ENCODE measurements at places on chromosomes 16 and 17.

GRCh38 chr16:396605-397004 lies 394 bp upstream of the NME4 start:
- DNase-seq, result no peak

DNA sequence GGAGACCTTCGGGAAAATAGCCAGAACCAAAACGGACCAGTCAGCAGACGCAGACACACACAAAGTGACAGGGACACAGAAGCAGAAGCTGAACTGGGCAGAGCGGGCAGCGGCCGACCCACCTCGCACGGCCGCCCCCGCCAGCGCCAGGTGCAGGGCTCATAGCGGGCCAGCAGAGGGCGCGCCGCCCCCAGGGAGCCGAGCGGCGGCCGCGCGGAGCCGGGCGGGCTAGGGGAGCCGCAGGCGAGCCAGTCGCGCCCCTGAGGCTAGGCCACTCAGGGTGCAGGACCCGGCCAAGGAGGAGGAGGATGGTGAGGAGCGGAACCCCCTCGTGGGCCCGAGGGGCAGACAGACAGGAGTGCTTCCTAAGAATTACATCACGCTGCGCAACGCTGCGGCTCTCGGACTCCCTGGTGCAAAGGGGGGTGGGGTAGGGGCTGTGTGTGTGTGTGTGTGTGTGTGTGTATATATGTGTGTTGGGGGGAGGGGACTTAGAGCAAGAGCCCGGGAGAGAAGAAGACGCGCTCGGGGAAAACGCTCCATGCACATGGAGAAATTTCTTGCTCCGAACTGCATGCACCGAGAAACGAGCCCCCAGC lies 913 bp upstream of the NOG start:
- DNase-seq, result peak; percentile 28

- no peak for DNase-seq
These were observed at the start of gene FLOT2 for GRCh38 chr17:28896884-28897768. Gene FLOT2, minus strand, starts transcription at chr17:28897733. Its CDS starts 159 bp downstream, at chr17:28897574.

- DNase-seq, result no peak
These were observed 137.7 kb downstream of the KATNIP start for GRCh38 chr16:27687605-27688004.

GRCh38 chr17:81031566-81032550 lies 3.1 kb upstream of the BAIAP2 start:
- no peak for DNase-seq

DNA sequence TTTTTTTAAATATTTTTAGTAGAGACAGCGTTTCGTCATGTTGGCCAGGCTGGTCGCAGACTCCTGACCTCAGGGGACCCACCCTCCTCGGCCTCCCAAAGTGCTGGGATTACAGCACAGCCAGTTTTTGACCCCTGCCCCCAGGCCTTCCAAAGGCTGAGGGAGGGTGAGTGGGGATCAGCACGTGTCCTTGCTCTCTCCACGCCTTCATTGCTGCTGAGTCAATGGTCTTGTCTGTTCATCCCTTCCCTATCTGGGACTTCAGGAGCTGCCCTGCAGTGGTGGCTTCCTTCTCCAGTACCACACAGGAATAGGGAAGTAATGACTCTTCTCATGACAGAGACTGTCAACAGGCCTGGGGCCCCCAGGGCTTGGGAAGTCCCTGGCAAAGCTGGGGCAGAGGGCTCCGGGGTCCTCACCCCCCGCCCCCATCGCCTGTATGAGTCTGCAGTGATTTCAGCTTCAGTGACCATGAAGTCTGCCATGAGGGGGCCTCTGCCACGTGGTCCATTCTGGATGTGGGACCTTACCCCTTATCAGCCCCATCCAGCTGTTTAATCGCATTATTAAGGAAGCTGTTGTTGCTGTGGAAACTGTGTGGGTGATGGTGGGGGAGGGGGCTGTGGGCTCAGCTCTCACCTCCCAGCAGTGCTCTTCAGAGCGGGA lies 6.1 kb downstream of the ABCC3 start:
- no peak for DNase-seq

DNA sequence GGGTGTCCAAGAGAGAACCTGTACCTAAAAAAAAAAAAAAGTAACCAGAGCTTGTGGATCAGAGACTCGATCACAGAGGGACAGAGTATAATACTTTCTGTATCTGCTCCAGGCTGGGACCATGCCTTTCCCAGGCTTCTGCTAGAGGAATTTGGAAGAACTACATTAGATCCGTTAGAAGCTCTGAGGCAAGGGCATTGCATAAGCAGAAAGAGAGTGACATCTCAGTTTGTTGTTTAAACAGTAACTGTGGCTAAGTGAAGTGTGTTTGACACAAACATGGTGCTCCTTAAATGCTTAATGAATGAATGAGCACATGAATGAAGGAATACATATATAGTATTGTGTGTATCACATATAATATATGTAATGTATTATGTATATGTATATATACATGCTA lies 131.2 kb downstream of the HS3ST3B1 start:
- no peak for DNase-seq

- DNase-seq, result no peak
These were observed 16.5 kb upstream of the TMEM92 start for GRCh38 chr17:50257676-50258224.

GRCh38 chr17:42142371-42142896 lies 12.4 kb downstream of the RAB5C start:
- no peak for DNase-seq

DNA sequence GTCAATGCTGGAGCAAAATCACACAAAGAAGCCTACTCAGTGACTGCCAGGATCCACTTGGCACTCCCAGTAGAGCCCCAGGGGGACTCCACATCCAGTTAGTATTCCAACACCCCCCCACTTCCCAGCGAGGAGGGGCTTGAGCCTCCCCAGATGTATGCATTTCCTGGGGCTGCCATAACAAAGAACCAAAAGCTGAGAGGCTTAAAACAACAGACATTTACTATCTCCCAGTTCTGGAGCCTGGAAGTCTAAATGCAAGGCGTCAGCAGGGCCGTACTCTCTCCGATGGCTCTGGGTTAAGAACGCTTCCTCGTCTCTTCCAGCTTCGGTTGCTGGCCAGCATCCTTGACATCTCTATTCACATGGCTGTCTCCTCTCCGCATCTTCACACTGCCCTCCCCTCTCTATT lies 23.0 kb upstream of the GNA13 start:
- DNase-seq, result peak; percentile 73

DNA sequence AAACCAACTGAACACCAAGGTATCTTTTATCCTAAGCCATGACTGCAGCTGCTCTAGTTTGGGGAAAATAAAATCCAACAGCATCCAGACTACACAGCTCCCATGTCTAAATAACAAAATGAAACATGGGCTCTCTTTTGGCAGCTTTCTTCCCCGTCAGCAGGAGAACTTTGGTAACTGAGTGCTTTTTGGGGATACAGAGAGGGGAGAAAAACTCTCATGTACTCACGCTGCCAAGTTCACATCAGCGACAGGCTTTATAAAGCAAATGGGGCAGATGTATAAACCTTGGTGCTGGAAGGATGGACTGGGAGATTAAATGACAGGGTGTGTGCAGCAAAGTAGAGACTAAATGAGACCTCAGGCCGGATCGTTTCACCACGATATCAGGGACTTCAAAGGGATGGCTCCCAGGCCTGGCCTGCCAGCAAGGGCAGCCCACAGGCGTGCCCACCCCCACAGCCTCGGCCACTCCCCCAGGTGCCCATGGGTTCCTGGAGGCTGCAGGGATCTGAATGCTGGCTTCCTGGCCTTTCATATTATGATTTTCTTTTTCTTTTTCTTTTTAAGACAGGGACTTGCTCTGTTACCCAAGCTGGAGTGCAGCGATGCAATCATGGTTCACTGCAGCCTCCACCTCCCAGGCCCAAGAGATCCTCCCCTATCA lies 174.6 kb downstream of the ZNF423 start:
- no peak for DNase-seq

DNA sequence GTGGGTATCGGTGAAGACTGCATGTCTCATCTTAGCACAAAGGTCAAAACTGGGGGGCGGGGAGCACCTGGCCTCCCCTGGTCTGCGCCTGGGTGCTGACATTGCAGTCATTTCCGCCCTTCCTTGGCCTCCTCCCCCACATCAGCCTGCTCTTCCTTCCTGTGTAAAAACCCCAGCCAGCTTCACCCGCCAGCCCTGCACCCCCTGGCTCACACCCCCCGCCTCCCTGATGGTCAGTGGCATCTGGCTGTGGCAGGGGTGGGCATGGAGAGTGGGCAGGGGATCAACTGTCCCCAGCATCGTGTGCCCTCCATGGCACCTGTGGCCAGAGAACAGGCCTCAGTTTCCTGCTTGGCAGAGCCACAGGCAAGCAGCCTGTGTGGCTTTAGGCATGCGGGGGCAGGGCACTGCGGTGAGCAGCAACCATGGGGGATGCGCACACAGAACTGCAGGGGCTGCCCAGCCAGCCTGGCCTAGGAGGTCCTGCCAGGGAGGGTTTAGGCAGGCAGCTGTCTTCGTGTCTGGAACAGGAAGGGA lies 26.5 kb upstream of the LASP1NB start:
- DNase-seq, result no peak

DNA sequence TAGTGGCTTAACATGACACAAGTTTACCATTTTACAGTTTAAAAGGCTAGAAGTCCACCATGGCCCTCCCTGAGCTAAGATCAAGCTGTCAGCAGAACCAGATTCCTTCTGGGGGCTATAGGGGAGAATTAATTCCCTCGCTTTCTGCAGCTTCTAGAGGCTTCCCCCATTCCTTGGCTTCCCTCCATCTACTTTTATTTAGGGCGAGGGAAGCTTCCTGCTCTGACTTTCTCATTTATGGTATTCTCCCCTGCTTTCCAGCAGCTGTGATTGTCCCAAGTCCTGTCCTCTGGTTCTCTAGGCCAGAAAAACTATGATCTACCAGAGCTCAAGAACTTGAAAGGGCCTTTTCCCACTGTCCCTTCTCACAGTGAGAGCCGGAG lies 4.3 kb downstream of the CETP start:
- DNase-seq, result no peak

DNA sequence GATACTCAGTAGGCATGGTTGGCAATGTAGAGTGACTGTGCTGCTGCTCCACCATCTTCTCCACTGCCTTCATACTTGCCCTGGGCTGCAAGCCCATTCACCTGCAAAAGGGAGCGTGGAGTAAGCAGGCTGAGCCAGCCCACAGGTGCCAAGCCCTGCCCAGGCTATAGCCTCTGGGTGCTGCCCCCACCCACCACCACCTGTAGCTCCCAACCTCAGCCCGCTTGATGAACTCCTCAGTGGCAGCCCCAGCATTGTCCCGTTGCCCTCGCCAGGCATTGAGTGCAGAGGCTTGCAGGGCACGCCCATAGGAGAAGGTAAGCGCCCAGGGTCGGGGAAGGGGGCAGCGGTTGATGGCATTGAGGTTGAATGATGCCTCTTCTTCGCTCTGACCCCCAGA lies 2.2 kb upstream of the PIGS start:
- DNase-seq, result no peak

DNA sequence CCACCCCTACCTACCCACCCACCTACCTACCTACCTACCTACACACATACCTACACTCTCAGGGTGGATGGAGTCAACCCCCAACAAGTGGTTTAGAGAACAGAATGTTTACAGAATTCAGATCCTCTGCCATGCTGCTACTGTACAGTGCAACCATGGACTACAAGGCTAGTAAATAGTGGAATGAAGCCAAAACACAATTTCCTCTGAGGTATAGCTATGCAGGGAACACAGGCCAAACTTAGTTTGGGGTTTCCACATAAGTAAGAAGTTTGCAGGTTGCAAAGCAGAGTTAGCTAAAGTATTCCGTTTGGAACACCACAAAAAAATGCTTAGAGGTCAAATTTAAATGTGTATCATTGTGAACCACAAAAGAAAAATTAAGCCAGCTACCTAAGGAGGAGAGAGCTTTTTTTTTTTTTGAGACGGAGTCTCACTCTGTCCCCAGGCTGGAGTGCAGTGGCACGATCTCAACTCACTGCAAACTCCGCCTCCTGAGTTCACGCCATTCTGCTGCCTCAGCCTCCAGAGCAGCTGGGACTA lies 2.7 kb upstream of the AP1G1 start:
- DNase-seq, result no peak

DNA sequence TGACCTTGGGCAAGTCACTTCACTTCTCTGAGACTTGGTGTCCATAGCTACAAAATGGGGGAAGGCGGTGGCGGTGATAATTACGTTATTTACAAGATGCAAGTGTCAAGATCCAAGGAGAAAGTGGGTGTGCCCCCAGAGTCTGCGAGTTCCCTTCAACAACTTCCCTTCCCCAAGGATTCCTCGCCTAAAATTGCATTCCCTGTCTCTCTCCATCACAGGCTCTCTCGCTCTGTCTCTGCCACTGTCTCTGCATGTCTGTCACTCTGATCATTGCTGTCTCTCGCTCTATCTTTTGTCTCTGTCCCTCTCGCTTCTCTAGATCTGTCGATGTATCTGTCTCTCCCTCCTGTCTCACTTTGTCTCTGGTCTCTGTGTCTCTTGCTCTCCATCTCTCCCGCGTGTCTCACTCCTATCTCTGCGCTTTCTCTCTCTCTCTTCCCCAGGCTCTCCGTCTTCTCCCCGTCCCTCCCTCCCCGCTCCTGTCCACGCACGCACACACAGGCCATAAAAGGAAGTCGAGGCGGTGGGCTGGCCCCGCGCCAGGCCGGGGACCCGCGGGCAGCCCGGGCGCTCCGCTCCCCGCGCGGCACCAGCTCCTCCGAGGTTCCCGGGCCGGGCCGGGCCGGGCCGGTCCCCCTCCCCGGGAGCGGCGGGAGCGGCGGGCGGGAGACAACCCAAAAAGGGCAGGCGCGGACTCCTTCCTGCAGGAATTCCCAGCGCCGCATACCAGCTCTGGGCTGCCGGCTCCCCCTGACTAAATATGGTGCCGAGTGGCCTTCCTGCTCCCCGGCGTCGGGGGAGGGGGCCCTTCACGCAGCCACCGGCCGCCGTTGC lies 1.1 kb upstream of the MYH11 start:
- DNase-seq, result no peak

- peak; percentile 37 for DNase-seq
These were observed 254.5 kb upstream of the CACNG5 start for GRCh38 chr17:66580184-66580955.

DNA sequence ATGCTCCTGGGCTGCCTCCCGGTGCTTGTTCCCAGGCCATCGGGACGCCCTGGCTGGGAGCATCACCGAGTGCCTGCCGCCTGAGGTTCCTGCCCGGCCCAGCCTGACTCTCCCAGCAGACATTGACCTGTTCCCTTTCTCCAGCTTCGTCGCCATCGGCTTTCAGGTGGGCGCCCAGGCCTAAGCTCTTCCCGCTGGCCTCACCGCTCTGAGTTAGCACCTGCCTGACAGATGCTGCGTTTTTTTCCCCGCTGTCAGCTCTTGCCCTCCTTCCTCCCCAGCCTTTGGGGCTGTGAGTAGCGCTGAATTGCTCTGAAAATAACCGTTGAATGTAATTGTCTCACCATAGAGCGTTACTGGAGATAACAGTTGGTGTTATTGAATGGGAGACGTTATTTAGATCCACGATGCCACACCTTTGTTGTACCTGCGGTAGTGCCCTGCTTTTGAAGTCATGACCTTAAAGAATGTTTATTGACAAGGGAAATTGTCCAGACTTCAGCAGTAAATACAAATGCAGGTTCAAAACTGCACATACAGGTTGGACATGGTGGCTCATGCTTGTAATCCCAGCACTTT lies 21.3 kb upstream of the SMIM5 start:
- no peak for DNase-seq

GRCh38 chr17:17056156-17056539 lies 13.9 kb downstream of the MPRIP start:
- no peak for DNase-seq

- DNase-seq, result no peak
These were observed 79.0 kb downstream of the ARHGAP17 start for GRCh38 chr16:24936151-24936550.

- DNase-seq, result no peak
These were observed 557 bp downstream of the KCNG4 start for GRCh38 chr16:84239141-84239769.
